NCI-H187 (cell line): ENCODE measurements at places on chromosomes 12 and 14.

DNA sequence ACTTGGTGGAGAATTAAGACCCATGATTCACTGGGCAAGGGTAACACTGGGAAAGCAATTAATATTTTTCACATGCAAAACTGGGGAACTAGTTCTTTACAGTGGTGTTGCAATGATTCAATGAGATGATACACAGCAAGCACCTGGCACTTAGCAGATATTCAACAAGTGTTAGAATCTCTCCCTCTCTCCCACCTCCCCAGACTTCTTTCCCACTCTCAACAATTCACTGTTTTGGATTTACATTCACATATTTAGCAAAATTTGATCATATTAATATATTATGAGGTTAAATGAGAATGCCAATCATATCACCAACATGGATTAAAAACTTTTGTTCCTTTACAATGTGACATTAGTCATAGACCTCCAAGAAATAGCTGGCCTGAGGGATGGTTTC, 223.1 kb upstream of the GRIP1 start:
- no peak for DNase-seq

GRCh38 chr12:74476234-74476633, 61.4 kb upstream of the ATXN7L3B start:
- DNase-seq, result no peak

DNA sequence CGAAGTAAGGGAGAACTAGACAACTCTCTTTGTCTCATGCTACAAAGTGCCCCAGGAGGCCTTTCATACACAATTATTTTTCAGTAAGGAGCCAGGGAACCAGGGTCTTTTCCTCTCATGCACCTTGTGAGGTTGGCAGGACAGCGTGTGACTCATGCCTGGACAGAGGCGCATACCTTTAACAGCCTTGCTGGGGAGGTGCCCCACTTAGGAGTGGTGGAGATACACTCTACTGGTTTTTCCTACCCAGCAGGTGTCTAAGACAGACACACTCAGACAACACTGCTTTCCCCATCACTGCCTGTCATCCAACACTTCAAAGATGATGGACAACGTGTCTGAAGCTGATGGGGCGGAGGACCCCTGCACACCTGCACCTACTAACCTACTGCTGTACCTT, 49.1 kb downstream of the B4GALNT3 start:
- DNase-seq, result peak; percentile 54

GRCh38 chr14:70265422-70265821, 76.7 kb upstream of the SLC8A3 start:
- DNase-seq, result no peak

- no peak for DNase-seq
These were observed 6.1 kb downstream of the RAPGEF3 start for GRCh38 chr12:47752552-47752951.

GRCh38 chr14:89674936-89675335, 257.9 kb upstream of the FOXN3 start:
- no peak for DNase-seq

GRCh38 chr14:32200368-32201192, 1.3 kb upstream of the RNU6-7 start:
- DNase-seq, result no peak

GRCh38 chr14:67497216-67497615, 8.7 kb upstream of the TMEM229B start:
- DNase-seq, result no peak

- no peak for DNase-seq
These were observed 3.2 kb downstream of the THTPA start for GRCh38 chr14:23559010-23559925.

DNA sequence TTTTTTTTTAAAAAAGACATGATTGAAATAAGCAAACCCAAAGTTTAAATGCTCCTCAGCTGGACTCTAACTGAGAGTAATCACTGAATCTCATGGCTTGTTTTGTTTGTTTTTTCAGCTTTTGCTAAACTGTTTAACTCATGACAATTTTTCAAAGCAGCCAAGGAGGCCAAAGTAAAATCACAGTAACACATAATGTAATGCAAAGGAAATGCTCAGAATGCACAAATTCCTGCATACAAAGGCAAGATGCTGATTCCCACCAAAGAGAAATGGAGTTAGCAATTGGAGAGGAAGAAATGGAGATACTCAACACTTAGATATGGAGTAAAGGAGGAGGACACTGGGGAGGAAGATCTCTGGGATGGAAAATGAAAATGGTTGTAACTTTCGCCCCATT, 126.2 kb upstream of the SOX5 start:
- no peak for DNase-seq

DNA sequence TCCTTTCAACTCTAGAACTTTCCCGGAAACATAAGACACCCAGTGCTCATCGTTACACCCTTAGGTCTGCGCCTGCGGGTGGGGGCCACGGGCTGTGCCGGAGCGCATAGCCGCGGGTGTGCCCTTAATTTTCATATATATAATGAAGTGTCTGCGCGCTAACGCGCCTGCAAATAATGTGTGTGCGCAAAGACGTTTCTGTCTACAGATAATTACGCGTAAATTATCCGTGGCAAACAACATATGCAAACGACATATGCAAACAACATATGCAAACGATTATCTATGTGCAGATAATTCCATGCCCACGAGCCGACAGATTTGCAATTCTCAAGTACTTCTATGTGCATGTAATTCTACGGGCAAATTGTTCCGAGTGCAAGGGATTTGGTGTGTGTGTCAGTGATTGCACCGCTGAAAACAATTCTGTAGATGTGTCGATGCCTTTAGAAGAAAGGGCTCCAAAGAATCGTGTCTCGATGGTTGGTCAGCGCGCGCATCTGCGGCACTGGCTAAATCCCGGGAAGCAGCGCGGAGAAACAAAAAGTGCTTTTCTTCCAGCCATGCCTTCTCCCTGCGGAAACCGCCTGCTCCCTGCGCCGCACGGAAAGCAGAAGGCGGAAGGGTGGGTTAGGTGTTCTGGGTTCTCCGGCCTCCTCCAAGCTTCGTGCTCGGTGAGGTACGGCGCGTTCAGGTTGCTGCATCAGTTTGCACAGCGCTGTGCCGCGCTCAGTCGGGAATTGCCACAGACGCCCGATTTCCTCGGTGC, 34.5 kb upstream of the TBX5 start:
- no peak for DNase-seq

DNA sequence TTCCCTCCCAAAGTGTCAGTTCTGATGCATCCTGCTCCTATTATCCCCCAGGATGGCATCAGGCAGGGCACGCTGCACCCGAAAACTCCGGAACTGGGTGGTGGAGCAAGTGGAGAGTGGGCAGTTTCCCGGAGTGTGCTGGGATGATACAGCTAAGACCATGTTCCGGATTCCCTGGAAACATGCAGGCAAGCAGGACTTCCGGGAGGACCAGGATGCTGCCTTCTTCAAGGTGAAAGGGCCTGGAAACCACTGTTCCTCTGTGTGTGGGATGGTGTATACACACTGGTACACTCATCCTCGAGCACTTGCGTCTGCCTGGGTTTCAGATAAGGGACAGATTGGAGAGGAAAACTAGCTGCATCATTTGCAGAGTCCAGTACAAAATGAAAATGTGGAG, 1.0 kb downstream of the IRF9 start:
- DNase-seq, result no peak
